Mesendoderm (in vitro differentiated cells): ENCODE measurements at places on chromosomes 7 and 10.
A peak's percentile ranks its signal among the peaks of the same experiment; 100 is the strongest.

GRCh38 chr7:111094419-111094818 lies 3.5 kb downstream of the LRRN3 start:
- no peak for DNase-seq

GRCh38 chr10:131424836-131425491 lies 113.4 kb upstream of the TCERG1L start:
- DNase-seq, result no peak

- DNase-seq, result no peak
Observed at GRCh38 chr10:120614680-120615079, 157.7 kb downstream of the PLPP4 start.

GRCh38 chr7:47128700-47129099 lies 453.2 kb downstream of the TNS3 start:
- no peak for DNase-seq

GRCh38 chr10:26310361-26310760 lies 93.8 kb downstream of the GAD2 start:
- DNase-seq, result no peak

DNA sequence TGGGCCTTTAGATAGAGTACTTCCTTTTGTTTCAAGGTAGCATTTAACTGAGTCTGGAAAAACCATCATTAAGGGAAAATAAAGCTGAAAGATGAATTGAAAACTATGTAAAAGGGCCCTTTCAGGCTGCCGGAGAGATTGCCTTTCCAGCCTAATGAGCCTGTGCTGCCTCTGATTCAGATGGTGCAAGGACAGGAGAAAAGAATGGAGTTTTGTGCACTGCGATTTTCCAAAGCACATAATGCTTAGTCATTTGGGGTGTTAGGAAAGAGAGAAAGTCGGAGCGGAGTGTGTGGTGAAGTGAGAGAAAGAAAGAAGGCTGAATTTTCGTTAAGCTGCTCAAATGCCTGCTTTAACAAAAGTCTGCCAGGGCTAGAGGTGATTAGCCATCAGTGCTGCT lies 259.7 kb downstream of the PAXIP1 start:
- DNase-seq, result no peak

- DNase-seq, result no peak
Observed at GRCh38 chr10:73941300-73941699, 30.4 kb downstream of the PLAU start.

DNA sequence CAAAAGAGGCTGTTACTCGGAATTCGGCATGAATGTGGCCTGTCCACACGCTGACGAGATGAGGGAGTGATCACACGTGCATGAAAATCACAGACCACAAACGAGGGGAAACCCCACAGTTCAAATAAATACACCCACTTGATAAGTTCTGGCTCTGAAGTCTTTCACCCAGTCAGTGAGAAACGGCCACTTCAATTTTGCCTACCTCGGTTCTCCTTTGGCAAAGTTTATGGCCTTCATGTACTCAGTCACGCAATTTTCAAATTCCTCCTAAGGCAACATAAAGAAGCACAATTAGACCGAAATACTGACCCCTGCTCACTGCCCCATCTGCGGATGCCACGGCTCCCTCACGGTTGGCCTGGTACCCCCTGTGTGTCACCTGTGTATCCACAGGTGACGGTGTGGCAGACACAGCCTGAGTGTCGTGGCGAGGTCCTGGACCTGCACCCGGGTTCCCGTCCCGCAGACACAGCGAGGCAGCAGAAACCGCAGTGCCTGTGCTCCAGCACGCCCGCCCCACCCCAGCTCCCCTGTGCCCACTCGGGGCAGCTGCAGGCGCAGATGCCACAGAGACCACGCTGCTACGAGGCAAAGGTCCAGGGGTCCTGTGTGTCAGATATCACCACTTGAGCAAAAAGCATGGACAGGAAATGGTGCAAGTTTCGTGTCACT lies 1.4 kb downstream of the CFAP46 start:
- DNase-seq, result no peak

DNA sequence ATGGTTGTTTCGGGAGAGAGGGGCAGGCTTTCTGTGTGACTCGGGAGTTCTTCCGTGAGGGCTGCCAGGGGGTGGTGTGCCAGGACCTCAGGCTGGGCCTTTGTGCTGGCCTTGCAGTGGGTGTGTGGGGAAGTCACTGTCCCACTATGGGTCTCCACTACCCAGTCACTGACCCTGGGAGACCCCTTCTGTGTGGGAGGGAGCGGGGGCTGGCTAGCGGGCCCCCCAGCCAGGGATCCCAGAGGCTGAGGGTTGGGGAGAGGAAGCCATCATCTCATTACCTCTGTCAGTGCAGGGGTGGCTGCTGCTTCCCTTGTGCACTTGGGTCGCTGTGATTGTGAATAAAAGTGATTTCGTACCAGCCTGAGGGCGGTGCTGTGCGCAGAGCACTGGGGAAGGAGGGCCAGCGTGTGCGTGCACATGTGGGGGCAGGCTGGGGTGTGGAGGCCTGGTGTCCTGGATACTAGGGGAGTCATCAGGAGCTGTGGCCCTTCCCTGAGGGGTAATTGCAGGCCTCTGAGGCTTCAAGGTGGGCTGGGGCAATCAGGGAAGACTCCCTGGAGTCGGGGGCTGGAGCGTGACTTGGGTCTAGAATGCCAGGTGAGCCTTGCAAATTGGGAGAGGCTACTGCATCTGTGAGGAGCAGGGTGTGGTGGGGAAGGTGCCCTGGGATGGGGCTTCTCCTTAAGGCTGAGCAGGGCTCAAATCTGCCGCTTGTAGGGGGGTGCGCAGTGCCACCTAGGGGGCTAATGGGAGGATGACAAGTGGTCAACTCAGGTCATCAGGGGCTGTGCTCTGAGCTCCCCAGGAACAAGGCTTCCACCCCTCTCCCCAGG lies 98.9 kb downstream of the NEURL1 start:
- DNase-seq, result peak; percentile 66

GRCh38 chr7:54728411-54728810 lies 30.6 kb downstream of the SEC61G start:
- DNase-seq, result peak; percentile 53

DNA sequence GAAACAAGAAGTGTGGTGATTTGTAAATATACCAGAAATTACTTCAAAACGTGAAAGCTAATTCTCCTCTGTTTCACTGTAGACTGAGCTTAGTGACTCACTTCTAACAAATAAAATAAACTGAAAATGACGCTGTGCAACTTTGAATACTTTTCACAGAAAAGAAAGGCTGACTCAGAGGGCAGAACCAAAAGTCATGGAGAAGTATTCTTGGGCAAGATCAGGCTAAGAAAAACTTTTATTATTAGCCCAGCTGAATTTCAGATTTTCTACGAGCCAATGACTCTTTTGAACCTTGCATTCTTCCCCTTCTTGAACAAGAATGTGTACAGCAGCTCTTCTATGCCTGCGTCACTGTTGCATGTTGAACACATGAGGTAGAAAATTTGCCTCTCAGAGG lies 527.3 kb upstream of the GHITM start:
- DNase-seq, result no peak

GRCh38 chr7:1811850-1812508 lies 141.9 kb downstream of the ELFN1 start:
- no peak for DNase-seq
